ENCODE measurements at places on chromosomes 4 and X.

GRCh38 chr4:73193155-73193554 lies 65.4 kb downstream of the ANKRD17 start:
- DNase-seq = no peak

DNA sequence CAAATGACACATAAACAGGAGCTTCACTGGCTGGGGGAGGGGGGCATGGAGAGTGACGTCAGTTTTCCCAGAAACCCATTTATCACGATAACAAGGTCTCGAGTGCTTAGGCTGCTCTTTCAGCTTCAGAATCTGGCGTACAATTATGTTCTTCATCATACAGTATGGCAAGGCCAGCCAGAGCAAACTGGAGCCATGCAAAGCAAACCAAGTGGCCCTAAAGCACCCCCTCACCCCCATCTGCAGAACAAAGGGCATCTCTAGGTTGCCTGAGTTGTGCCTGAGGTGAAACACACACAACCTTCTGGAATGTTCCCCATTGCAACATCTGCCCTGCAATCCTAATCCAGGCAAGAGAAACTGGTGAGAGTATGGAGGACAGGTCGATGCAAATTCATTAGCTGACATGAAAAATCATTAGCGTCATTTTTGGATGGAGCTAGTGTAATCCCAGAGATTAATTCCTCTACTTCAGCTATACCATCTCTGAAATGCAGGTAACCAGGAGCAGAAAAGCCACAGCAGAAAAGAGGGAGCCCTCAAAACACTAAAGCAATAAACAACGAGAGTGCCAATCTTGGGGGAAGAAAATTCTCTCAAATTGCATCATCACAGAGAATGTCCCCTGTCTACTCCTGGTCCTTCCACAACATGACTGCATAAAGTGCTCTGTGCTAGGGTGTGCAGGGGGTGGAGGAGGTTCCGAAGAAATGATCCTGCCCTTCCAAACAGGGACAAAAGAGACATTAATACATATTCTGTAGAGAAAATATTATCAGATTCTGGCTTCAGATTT lies 1.8 kb downstream of the SEPTIN6 start:
- DNase-seq = peak; percentile 57

- no peak for DNase-seq
Measured at GRCh38 chrX:111309083-111309482, 38.8 kb upstream of the CAPN6 start.

- no peak for DNase-seq
Measured at GRCh38 chr4:168514249-168514852, 17.5 kb downstream of the PALLD start.

DNA sequence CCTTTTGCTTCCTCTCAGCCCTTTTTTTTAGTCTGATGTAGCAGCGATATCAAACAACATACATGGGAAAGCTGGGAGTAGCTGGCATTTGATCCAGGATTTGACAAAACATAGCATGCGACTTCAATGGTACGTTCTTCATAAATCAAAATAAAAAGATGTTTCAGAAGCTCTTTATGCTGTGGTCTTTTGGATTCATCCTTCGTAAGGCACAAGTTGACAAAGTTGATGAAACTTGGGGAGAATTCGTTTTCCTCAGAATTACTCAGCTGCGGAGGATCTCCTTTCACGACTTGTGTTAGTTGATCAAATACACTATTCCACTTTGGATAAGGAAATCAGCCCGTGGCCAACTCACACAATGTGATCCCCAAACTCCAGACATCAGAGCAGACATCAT lies 38.1 kb upstream of the CHIC1 start:
- no peak for DNase-seq

GRCh38 chr4:84276752-84277151 lies 222.3 kb downstream of the NKX6-1 start:
- DNase-seq = no peak

DNA sequence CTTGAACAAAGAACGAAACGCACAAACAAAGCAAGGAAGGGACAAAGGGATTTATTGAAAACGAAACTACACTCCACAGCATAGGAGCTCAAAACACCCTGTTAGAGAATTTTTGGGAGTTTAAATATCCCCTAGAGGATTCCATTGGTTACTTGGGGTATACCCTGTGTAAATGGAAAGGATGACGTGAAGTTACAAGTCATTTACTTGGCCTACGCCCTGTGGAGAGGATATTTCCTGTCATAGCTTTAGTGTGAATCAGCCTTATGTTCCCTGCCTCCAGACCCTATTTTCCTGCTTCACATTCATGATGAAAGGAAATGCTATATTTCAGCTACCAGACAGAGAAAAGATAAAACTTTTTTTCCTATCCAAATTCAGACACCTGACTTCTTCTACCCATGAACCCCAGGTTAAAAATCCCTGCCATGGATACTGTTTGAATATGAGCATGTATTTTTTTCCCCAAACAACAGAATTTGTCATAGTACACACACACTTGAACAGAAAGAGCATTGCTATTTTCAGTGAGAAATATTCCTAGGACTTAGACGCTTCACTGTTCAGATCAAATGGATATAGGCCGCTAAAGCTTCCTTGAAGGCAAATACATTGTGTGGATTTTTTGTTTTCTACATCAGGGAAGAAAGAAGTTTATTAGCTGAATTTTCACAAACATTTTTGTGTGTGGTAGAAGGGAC lies 20.4 kb downstream of the PIN4 start:
- DNase-seq = no peak

DNA sequence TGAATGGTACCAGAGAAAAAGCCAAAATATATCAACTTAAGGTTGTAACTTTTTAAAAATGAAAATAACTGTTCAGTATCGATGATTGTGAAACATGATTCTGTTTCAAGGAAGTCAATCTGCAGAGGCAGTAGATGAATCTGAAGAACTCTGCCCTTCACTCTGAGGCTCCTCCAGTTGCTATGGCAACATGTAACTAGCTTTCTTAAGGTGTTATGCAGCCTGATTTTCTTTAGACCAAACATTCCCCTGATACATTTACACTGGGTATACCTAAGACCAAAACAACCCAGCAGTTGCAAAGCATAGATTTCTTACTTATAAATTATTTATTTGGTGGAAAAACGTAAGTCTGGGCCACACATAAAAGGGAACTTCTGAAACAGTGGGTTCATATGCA lies 133.6 kb upstream of the RASGEF1B start:
- DNase-seq = no peak

- DNase-seq = no peak
Measured at GRCh38 chrX:155242300-155242699, 22.0 kb downstream of the RAB39B start.
